ENCODE measurements at places on chromosomes 7 and 10.

DNA sequence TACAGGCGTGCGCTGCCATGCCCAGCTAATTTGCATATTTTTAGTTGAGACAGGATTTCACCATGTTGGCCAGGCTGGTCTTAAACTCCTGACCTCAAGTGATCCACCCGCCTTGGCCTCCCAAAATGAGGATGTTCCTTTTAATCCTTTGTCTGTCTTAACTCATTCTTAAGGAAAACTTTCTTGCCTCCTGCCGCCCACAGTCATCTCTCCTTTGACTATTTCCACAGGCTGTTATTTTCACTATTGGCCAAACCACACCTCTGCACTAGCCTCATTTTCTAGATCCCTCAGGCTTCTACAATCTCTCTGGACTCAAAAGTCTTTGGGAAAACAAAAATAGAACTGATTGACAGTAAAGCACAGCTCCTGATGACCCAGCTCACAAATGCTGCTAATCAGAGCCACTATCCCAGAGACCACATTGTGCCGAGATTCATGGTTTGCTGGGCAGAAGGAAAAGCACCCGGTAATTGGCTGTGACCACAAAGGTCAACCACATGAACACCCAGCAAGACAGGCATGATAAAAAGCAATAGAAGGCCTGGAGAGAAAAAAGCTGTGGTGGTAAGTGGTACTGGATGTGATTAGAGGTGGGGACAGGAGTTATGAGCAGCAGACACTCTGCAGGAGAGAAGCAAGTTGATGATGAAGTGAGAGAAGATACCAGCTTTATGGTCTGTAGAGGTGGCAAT, 44.1 kb upstream of the ZNRF2 start:
- DNase-seq = no peak

DNA sequence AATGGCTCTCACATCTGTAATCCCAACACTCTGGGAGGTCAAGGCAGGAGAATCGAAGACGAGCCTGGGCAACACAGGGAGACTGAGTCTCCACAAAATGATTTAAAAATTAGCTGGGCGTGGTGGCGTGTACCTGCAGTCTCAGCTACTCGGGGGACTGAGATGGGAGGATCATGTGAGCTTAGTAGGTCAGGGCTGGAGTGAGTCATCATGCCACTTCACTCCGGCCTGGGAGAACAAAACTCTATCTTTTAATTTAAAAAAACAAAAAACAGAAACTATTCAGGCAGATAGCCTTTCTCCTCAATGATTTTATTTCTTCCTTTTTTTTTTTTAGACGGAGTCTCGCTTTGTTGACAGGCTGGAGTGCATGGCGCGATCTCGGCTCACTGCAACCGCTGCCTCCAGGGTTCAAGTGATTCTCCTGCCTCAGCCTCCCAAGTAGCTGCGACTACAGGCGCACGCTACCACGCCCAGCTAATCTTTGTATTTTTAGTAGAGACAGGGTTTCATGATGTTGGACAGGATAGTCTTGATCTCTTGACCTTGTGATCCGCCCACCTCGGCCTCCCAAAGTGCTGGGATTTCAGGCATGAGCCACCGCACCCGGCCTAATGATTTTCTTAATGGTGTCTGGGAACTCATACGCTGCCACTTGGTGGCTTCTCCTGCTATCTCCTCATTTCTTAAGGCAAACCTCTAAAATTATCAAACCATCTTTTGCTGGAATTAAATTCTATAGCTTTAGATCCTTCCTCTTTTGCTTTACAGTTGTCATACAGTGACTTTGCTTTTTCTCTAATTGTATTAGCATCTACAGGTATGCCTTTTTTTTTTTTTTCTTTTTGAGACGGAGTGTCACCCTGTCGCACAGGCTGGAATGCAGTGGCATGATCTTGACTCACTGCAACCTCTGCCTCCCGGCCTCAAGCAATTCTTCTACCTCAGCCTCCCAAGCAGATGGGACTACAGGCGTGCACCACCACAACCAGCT, 22.9 kb downstream of the SRPK2 start:
- no peak for DNase-seq

DNA sequence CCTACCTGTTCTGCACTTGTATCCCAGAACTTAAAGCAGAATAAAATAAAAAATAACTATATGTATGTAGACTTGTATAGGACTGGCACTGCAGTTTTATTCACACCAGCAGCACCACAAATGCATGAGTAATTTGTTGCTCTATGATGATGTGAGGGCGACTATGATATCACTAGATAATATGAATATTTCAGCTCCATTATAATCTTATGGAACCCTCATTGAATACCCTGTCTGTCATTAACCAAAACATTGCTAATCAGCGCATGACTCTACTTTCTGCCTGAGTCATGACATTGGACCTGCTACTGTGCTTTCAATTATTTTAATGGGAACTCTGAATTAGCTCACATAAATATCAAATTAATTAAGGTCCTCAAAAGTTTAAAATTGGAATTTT, 129.4 kb upstream of the RHOBTB1 start:
- no peak for DNase-seq

DNA sequence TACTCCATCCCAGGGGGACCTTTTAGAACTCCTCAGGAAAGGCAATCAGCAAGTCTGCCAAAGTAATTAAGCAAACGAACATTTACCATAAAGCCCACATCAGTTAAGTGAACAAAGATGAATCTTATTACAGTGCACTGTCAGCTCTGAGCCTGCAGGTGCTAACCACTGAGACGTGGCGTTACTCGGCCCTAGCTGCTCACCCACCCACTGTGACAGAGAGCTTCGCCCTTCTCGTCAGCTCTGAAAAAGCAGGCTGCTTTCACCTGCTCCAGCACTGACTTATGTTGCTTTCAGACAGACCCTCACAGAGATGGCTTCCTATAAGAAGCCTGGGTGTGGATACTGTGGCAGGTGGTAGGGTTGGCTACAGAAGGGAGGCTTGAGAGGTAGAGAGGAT, 57.7 kb upstream of the KCNIP2 start:
- DNase-seq = no peak

DNA sequence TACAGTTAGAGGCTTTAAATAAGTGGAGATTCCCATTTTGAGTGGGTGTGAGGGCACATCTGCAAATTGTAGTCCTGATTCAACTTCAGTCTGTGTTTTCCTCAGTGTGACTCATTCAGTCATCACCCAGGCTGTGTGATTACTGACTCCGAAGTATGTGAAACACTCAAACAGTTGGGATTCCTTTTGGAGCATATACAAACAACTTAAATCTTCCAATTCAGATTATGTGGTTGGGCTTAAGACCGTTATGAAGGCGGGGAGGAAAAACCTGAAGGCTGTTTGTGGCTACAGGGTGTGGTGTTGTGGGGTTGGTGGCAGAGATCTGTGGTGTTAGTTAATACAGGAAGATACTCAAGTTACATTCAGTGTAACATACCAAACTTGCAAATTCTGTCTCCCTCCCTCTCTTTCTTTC, 259.7 kb upstream of the FERD3L start:
- no peak for DNase-seq

GRCh38 chr10:74058658-74059057, 60.7 kb downstream of the VCL start:
- DNase-seq = no peak

GRCh38 chr10:87976101-87976743, 112.8 kb downstream of the PTEN start:
- no peak for DNase-seq

DNA sequence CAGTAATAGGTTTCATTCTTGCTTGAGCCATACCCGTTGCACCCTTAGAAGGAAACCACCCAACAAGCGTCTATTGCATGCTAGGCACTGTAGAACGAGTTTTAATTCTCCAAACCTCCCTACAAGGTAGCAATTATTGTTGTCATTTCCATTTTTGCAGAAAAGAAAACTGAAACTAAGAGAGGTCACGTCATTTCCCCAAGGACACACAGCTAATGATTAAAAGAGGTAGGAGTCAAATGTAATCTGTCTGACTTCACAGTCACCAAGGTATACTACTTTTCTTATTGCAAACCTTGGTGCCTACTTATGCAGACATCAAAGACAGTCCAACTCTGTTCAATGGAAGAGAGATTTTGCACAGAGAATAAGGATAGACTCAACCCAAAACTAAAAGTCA, 49.1 kb upstream of the C1QL3 start:
- DNase-seq = no peak

DNA sequence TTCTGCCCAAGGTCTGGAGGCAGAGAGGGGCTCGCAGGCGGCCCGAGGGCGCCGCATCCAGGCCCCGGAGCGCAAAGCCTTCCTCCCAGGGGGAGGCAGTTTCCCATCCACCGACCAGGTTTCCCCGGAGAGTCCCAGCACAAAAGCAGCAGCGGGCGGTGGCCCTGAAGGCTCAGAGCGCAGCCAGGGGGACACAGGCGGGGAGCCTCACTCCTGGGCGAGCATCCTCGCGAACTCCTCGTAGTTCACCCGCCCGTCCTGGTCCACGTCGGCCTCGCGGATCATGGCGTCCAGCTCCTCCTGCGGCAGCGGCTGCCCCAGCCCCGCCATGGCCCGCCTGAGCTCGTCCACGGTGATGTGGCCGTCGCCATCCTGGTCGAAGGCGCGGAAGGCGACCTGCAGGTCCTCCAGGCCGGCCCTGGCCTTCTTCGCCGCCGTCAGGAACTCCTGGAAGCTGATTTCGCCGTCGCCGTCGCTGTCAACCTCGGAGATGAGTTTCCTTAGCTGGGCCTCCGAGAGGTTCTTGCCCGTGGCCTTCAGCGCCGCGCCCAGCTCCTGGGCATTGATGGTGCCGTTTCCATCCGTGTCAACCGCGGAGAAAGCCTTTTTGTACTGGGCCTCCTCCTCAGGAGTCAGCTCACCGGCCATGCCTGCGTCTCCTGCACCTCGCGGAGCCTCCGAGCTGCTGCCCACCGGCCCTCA, 428 bp downstream of the CALML5 start:
- no peak for DNase-seq

DNA sequence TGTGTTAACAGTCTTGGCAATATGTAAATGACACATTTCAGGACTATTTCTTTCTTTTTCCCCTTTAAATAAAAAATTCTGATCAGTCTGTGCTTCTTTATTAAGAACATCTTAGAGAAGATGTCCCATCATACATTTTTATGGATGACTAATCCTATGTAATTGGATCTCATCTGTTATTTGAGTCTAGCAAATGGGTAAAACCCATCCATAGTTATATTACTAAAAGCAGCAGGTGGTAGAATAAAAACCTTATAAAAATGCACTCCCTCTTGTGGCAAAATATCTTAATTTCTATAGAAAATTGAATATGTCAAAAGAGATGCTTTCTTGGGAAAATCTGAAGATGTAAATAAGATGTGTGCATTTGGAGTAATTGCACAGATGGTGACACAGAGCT, 35.3 kb downstream of the TRRAP start:
- DNase-seq = no peak

DNA sequence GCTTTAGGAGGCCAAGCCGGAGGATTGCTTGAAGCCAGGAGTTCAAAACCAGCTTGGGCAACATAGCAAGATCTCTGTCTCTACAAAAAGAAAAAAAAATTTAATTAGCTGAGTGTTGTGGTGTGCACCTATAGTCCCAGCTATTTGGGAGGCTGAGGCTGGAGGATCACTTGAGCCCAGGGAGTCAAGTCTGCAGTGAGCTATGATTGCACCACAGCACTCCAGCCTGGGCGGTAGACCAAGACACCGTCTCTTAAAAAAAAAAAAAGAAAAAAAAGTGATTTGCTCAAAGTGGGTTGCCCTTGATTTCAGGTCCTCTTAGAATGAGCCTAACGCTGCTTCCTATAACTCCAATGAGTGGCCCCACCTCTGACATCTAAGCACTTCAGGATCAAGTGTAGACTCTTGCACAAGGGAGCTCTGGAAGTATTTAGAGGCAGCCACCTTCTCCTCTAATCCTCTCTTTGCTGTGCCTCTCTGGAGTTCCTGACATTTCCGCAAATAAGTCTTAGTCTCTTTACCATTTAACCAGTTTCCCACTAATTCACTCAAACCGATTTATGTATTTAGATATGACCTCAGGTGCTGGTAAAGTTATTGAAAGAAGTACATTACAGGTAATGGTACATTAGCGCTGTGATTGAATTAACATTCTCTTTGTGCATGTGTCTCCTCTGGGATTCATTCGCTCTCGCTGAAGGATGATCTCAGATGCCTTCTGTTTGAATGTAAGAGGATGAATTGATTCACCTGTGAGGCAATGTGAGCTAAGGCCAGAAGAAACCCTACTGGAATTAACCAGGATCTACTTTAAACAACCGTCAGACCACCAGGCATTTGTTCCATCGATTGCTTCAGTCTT, 60.8 kb upstream of the CELF2 start:
- no peak for DNase-seq

All from activated T-helper 1 cell treated with Interleukin-2 at 50 U/mL for 16 hours (primary cell).